ENCODE measurements at places on chromosomes 2 and 18. TPM values are rescaled to one million over a fixed set of nuclear protein-coding genes. Genes with fewer than 3 reads are reported as not detected.

DNA sequence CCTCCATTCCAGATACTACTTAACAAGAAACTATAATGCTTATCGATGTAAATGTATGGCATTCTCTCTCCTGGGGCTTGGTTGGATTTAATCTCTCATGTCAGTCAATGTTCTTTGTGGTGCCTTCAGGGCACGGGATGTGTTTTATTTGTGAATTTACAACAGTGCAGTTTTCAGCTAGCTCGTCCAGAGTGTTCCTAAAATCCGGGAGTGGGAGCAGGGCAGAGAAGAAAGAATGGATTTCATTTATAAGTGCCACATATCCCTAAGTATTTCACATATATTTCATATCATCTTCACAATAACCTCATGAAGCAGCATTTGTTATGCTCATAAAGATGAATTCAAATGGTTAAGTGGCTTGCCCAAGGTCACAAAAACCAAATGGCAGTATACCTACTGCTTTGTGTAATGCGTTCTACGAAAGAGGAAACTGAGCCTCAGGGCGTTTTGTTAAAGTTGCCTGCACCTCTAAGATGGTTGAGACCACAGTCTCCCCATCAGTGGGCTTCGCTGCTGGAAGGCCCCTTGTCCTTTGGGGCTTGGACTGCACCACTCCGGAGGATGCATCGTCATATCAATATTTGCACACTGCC lies 134.7 kb upstream of the MGAT5 start:
- DNase-seq = no peak

DNA sequence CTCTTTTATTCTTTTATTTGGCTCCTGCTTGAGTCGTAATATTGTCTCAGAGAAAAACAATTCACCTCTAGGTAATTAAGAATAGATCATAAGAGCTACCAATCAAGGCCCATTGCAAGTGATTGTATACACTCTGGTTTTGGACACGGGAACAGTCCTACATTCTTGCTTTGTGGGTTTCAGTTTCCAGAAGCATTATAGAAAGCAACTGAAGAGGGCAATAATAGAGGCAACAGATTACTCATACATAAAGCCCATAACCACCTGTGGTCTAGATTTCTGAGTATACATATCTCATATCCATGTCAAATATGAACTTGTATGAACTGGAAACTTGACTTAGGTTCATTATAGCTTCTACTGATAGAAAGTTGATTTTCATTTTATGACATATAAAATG lies 65.4 kb downstream of the DIS3L2 start:
- DNase-seq = no peak

DNA sequence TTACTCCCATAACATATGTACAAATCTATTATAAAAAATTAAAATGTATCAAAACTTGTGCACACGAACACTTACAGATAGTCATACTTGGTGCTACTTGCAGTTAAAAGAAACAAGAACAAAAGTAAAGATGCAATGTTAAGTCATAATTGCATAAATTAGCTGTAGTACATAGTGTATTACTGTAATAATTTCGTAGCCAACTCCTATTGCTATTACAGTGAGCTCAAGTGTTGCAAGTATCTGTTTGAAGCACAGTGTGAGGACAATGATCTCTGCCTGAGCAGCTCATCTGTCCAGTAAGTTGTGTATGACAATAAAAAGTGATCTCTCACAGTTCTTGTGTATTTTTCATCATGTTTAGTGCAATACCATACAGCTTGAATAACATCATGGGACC lies 7.5 kb upstream of the SERPINB13 start:
- no peak for DNase-seq

Gene SERTAD2
- 14.5 TPM for total RNA-seq

Gene ZNF396
- 0.71 TPM for total RNA-seq
